ENCODE measurements at places on chromosomes 12 and 14.

- DNase-seq = peak; percentile 83
Measured at GRCh38 chr14:64074961-64075612, 219.1 kb downstream of the ESR2 start.

GRCh38 chr12:19236656-19237055 is 107.1 kb downstream of the PLEKHA5 start:
- DNase-seq = peak; percentile 50

- peak; percentile 69 for DNase-seq
Measured at GRCh38 chr14:24851837-24852236, 198.1 kb downstream of the STXBP6 start.

DNA sequence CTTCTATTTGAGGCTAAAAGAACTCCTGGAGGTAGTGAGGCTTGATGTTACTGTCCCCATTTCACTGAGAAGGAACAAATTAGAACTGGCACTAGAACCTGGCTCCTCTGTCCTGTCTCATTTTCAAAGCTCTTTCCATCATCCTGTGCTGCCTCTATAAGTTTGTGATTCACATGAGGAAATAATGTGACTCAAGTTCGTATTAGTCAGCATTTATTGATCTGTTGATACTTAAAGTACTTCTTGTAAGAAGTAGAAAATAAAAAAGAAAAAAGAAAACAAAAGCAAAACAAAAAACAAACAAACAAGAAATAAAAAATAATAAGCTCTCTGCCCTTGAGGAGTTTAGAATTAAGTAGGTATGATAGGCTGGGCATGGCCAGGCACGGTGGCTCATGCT is 2.3 kb upstream of the ESPL1 start:
- DNase-seq = no peak

DNA sequence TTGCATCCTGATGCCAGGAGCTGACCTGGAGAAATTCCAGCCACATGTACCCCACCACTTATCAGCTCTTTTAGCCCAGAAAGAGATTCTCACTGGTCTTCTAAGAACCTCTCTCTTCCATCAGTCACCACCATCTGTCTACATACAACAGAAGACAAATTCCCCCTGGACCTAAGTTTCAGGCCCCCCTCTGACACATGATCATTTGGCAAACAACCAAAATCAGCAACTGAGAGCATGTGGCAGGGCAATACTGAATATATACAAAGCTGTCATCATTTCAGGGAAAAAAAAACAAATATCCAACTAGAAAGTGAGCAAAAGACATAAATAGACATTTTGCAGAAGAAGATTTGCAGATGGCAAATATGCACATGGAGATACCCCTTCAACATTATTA is 180.2 kb downstream of the FOXN3 start:
- no peak for DNase-seq

GRCh38 chr12:76674669-76675315 is 89.1 kb upstream of the ZDHHC17 start:
- DNase-seq = no peak

- peak; percentile 35 for DNase-seq
Measured at GRCh38 chr12:68612202-68612601, 1.5 kb downstream of the RAP1B start.

- DNase-seq = no peak
Measured at GRCh38 chr12:126343321-126343720, 1278.1 kb downstream of the AACS start.

GRCh38 chr12:46590991-46591703 is 218.6 kb upstream of the SLC38A2 start:
- no peak for DNase-seq

Data from renal cortical epithelial cell (primary cell).